ENCODE measurements at places on chromosomes 2 and 18.

GRCh38 chr2:230589497-230590015 lies 123.1 kb upstream of the CAB39 start:
- no peak for DNase-seq

DNA sequence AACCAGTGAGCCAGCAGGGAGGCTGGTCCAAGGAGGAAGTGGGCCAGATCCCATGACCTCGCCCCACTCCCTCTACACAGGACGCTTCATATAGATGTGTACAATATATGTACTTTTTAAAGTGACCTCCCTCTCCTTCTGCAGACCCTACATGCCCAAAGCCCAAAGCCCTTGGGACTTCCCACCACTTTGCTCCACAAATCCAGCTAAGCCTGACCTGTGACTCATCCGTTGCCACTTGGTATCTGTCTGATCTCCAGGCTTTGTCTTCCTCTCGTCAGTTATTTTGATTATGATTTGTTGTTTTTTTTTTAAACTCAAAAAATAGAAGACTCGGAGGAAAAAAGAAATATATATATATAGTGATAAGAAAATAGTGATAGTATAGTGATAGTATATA lies 470.8 kb downstream of the KCNJ3 start:
- no peak for DNase-seq

- DNase-seq, result no peak
Measured at GRCh38 chr18:58158008-58158407, 114.0 kb downstream of the NEDD4L start.

- DNase-seq, result no peak
Measured at GRCh38 chr2:197261808-197262226, 48.8 kb downstream of the ANKRD44 start.

- no peak for DNase-seq
Measured at GRCh38 chr2:153663371-153663770, 184.8 kb upstream of the RPRM start.

DNA sequence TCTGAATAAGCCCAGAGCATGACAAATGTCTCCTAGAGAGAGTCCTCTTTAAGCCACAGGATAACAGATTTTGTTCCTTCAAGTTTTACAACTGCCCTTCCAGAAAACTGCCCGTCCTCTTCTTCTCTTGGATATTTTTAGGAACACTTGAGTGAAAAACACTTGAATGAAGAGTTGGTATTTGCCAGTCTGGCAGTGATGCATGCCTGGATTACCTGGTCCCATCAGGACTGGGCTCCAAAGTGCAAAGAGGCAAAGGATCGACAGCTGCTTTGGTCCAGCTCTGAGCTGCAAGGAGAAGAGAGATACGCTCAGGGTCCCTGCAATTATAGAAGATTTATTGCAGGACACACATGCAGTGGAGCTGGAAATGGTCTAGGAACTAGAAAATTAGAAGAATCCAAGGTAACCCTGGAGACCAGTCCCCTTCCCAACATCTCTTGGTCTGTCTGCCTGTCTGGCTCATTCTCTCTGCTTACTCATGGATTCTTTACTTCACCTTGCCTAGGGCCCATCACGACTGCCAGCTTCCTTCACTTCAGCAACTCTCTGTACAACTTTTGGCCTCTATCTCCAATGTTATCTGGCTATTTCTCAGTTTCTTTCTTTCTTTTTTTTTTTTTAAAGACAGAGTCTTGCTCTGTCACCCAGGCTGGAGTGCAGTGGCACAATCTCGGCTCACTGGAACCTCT lies 112.1 kb upstream of the SIX2 start:
- DNase-seq, result no peak

- DNase-seq, result no peak
Measured at GRCh38 chr2:156430236-156430979, 5.8 kb upstream of the GPD2 start.

DNA sequence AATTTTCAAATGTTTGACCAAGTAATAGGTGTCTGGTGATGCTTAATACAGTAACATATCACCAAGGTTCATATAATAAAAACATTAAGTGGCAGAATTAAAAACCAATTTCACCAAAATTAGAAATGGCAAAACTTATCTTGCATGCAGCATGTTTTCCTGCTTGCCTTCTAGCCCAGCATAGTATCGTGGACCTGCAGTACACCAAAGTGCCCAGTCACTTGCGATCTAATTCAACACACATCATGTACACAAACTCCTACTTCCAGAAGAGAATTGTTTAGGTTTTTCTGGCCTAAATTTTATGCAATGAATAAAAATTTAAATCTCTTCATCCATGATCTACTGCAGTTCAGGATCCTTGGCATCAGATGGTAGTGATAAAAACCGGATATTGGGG lies 28.9 kb downstream of the LPIN2 start:
- no peak for DNase-seq

GRCh38 chr18:22277758-22278157 lies 108.4 kb downstream of the GATA6 start:
- DNase-seq, result no peak

DNA sequence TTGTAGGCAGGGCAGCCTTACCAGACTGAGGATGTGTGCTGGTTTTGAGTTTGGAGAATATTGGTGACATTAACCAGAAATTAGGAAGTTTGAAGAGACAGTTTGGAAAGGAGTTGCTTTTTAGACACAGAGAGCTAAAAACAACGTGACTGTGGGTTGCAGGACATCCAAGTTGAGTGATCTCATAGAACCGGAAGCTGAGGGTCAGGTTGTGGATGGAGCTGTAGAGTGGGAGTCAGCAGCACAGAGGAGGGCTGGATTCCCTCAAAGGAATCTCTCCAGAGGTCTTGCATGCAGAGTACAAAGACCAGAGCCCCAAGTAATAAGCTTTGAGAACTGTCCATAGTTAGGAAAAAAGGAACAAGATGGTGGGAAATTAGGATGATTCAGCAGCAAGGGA lies 9.3 kb downstream of the MAPRE3 start:
- no peak for DNase-seq
